Esophagus muscularis mucosa (tissue), 4 donors: ENCODE measurements at places on chromosomes 1 and 21.

- no peak for DNase-seq
These were observed 2.9 kb downstream of the ADAMTS1 start for GRCh38 chr21:26842300-26842699.

- DNase-seq, result no peak
These were observed 145.6 kb downstream of the NR5A2 start for GRCh38 chr1:200173097-200173618.

DNA sequence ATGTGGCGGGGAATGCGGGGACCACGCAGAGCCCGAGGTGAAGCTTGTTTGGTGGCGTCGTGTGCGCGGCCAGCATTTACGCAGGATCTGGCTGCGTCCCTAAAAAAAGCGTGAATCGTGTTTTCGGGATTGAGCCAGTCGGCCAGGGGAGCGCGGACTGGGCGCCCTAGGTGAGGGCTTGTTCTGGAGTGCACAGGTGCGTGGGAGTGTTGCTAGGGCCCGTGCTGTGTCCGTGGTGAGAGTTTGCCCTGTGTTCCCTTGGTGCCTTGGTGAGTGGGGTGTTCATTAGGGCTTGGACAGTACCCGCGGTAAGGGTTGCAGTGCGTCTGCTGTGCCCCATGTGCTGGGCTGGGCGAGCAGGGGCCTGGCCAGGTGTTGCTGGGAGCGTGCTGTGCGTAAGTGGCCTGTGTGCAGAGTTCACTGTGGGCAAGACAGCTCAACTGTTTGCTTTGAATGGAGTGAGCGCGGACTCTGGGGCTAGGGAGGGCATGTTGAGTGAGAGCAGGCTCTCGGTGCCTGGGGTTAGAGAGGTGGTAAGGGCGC, 673 bp downstream of the CD46 start:
- no peak for DNase-seq

DNA sequence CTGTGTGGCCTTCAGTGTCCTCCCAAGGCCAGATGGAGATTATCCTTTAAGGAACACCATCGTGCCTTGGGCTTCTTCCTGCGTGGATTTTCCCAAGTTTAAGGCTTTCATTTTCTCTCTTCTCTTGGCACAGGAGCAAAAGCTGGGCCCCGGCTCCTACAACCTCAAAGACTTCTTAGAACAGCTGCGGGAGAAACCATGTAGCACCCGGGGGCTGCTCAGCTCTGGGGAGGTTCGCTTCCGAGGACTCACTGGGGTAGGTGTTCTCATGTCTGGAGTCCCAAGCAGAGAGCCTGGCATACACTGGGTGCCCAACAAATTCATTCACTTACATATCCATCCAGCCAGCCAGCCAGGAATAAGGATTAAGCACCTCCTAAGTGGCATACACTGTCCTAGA, 6.6 kb upstream of the TTC22 start:
- no peak for DNase-seq

- DNase-seq, result no peak
These were observed 30.5 kb downstream of the TNFSF18 start for GRCh38 chr1:173020138-173020750.

GRCh38 chr1:91806769-91807700, 78.9 kb downstream of the TGFBR3 start:
- DNase-seq, result no peak

- DNase-seq, result no peak
These were observed 42.6 kb downstream of the KCNJ6 start for GRCh38 chr21:37873655-37874054.

DNA sequence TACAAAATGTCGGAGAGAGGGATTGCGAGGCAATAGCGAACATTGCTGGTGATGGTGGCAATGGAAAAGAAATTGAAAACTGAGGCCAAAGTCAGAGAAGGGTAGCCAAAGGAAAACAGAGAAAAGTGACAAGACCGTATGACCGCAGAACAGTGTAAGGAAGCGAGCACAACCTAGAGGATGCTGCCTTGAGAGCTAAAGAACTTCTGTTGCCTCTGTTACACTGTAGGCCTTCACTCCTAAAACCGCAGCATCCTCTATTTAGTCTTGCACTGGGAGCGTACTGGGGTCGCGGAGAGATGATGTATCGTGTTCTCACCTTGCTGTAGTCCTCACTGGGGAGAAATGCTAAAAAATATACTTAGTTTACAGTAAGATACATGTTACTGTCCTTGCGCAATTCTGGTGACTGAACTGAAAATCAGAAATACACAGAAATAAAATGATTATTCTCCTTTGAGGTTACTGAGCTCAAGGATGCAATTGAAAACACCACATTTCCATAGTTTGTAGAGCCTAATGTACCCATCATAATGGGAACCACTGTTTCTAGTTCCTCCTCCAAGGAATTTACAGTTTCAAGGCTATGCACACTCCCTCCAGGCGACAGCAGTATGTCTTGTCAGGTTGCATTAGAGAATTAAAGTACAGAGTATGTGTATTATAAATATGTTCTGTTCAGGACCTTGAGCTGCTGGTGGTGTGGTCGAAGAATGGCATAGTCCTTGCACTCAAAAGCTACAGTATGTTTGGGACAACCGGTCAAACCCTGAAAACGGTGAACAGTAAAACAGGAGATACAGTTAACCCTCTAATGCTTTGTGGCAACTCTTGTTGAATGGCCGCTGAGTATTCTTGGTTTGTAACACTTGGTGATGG, 1.3 kb downstream of the NEK7 start:
- DNase-seq, result no peak

- DNase-seq, result no peak
These were observed 289.6 kb upstream of the ST6GALNAC5 start for GRCh38 chr1:76577525-76578185.

DNA sequence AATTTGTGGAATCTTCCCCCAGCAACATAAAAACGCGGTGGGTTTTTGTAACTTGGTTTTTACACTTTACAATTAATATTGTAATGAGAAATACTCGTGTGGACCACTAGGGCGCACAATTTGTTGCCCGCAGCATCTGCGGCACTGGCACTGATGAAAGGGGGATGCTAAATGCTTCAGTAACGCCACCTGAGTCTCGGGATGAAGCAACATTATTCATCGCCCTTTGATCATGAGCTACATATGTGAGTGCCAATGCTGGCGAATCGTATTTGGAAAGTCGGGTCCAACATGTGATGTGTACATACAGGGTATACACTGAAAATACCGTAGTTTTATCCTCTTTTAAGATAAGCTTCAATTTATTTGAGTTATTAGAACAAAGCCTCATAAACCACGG, 34.2 kb upstream of the COX20 start:
- DNase-seq, result no peak
